Vagina (tissue), 2 donors: ENCODE measurements at places on chromosomes 1 and 21.
A peak's percentile ranks its signal among the peaks of the same experiment; 100 is the strongest.

DNA sequence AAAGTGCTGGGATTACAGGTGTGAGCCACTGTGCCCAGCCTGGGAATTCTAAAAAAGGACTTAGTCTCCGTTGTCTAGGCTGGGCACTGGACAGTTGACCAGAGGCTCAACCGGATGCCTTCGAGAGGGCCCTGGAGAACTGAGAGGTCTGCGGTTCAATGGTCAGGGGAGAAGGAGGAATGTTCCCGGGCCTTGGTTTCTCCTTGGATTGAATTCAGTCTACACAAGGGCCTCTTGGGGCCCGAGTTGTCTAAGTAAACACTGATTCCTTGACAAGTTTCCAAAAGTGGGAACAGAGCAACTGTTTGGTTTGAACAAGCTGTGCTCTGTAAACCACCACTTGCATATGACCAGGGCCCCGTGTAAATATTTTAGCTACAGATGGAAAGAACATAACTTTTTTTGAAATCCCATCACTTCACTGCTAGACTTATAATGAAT is 29.1 kb upstream of the CAPZB start:
- peak overlapping the region; percentile 73 for H3K27ac ChIP-seq
- no peaks in the 10 kb centered on the region for H3K27me3 ChIP-seq
- no peaks in the 10 kb centered on the region for H3K36me3 ChIP-seq
- no peak for DNase-seq

GRCh38 chr1:31170486-31170735 is 69.3 kb downstream of the NKAIN1 start:
- peaks cover 12% of the 10 kb centered on the region for H3K4me1 ChIP-seq
- peak overlapping the region; percentile 52 for H3K27ac ChIP-seq
- H3K27me3 ChIP-seq = no peaks in the 10 kb centered on the region
- H3K36me3 ChIP-seq = no peaks in the 10 kb centered on the region
- no peak overlapping the region for H3K4me3 ChIP-seq
- DNase-seq = no peak

GRCh38 chr21:33362044-33362555 is 37.3 kb downstream of the IFNAR1 start:
- peak overlapping the region; percentile 0 for H3K4me3 ChIP-seq
- no peaks in the 10 kb centered on the region for H3K36me3 ChIP-seq
- no peak overlapping the region for H3K27ac ChIP-seq
- peaks cover 23% of the 10 kb centered on the region for H3K4me1 ChIP-seq
- no peak for DNase-seq
- no peaks in the 10 kb centered on the region for H3K27me3 ChIP-seq

DNA sequence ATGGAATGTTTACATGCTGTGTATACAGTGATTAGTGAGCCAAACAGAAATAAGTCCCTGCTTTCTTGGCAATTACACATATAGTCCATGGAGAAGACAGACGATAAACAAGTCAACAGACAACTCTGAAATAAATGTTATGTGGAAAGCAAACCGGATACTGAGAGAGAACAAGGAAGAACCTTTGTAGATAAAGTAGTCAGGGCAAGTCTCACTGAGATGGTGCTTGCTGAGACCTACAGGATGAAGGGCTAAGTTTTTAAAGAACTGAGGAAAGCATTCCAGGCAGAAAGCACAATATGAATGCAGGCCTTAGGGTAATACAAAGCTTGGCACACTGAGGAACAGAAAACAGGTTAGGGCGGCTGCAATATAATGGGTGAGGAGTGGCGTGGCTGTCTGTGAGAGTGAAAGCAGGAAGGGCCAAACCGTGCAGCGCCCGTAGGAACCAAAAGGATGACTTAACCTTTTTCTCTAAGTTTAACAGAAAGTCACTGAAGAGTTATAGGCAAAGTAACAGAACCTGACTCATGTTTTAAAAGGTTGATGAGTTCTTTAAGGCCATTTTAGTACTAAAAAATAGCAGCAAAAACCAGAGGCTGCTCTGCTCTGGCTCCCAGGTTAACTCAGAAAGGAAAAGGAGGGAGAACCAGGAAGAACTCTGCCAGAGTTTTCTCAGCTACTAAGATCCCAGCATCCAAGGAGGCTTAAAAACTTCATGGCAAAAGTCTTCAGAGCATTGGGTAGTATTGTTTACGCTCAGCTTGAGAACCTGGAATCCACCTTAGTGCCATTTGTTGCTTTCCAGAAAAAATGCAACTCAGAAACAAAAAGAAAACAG is 8.7 kb upstream of the TTF2 start:
- DNase-seq = no peak
- no peaks in the 10 kb centered on the region for H3K36me3 ChIP-seq
- H3K4me1 ChIP-seq = peaks cover 13% of the 10 kb centered on the region
- H3K27ac ChIP-seq = peak overlapping the region; percentile 61
- H3K4me3 ChIP-seq = peak overlapping the region; percentile 20
- no peaks in the 10 kb centered on the region for H3K27me3 ChIP-seq

- no peak overlapping the region for H3K4me3 ChIP-seq
- DNase-seq = no peak
- H3K27ac ChIP-seq = no peak overlapping the region
- no peaks in the 10 kb centered on the region for H3K36me3 ChIP-seq
These were observed 100.4 kb downstream of the KCNJ6 start for GRCh38 chr21:37815893-37816292.

DNA sequence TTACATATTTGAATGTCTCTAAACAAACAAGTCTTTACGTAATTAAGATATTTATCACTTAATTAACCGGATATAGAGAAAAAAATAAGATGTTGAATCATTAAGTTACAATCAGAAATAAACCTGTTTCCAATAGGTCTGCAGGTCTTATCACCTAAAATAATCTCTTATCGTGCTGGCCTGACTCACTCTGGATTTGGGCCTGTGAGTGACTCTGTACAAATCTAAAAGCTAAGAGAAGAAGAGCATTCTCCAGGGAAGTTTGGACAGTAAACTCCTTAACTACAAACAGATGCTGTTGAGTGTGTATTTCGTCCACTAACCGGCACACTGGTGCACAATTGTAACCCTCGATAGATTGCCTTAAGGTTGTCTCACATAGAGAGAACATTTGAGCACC is 25.3 kb downstream of the CEP104 start:
- H3K27me3 ChIP-seq = no peaks in the 10 kb centered on the region
- no peak overlapping the region for H3K4me3 ChIP-seq
- no peak for DNase-seq
- H3K36me3 ChIP-seq = no peaks in the 10 kb centered on the region

DNA sequence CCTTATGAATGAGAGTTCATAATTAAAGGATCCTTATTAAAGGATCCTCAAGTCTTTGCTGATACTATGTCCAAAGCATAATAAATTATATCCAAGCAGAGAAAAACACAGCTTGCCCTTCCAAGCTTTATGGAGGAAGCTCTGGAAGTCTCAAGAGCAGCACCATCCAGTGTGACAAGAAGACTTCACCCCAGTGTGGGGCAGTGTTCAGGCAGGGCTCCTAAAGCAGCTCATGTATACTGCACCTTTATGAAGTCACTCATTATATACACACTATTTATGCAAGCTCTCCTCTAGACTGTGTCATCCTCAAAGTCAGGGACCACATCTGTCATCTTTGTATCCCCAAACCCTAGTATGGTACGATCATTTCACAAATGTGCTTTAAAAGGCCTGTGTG is 11.9 kb upstream of the CCN1 start:
- DNase-seq = no peak
- peaks cover 17% of the 10 kb centered on the region for H3K4me1 ChIP-seq
- no peak overlapping the region for H3K4me3 ChIP-seq
- H3K27ac ChIP-seq = peak overlapping the region; percentile 72

GRCh38 chr21:28455253-28455600 is 537.5 kb downstream of the LTN1 start:
- peaks cover 6% of the 10 kb centered on the region for H3K4me1 ChIP-seq
- no peak overlapping the region for H3K4me3 ChIP-seq
- no peak for DNase-seq

DNA sequence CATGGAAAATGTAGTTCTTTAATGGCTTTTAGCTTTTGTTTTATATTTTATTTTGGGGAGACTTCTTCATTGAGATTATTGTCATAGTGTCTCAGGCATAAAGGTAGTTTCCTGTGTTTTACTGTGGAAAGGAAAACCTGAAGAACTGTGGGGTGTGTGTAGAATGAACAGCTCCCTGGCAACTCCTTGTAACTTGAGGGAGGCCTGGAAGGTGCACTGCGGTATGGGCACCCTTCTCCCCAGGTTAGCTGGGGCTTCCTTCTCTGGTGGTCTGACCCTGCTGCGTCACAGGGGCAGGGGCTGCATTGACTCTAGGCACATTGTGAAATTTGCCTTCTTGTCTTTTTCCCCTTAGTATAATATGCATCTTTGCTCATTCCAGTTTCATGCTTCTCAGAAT is 1.7 kb downstream of the ATP1B1 start:
- H3K36me3 ChIP-seq = no peaks in the 10 kb centered on the region
- H3K4me3 ChIP-seq = peak overlapping the region; percentile 63
- H3K27me3 ChIP-seq = no peaks in the 10 kb centered on the region
- H3K4me1 ChIP-seq = peaks cover 13% of the 10 kb centered on the region
- DNase-seq = no peak
- H3K27ac ChIP-seq = peak overlapping the region; percentile 20

GRCh38 chr1:1956101-1956500 is 37.0 kb upstream of the TMEM52 start:
- H3K4me1 ChIP-seq = peaks cover 9% of the 10 kb centered on the region
- H3K27me3 ChIP-seq = no peaks in the 10 kb centered on the region
- no peak for DNase-seq
- H3K27ac ChIP-seq = no peak overlapping the region

- no peak for DNase-seq
- no peaks in the 10 kb centered on the region for H3K4me1 ChIP-seq
- H3K36me3 ChIP-seq = no peaks in the 10 kb centered on the region
- no peak overlapping the region for H3K4me3 ChIP-seq
These were observed 289.2 kb downstream of the GRIK1 start for GRCh38 chr21:29650523-29651022.

- H3K27ac ChIP-seq = no peak overlapping the region
- no peaks in the 10 kb centered on the region for H3K36me3 ChIP-seq
- H3K4me3 ChIP-seq = no peak overlapping the region
- H3K27me3 ChIP-seq = no peaks in the 10 kb centered on the region
- H3K4me1 ChIP-seq = peaks cover 7% of the 10 kb centered on the region
These were observed 117.9 kb downstream of the DMRTB1 start for GRCh38 chr1:53576866-53577760.

- no peaks in the 10 kb centered on the region for H3K36me3 ChIP-seq
- no peak for DNase-seq
- H3K27ac ChIP-seq = no peak overlapping the region
These were observed 10.1 kb downstream of the RBP7 start for GRCh38 chr1:10007169-10007568.

- H3K27ac ChIP-seq = no peak overlapping the region
- H3K4me1 ChIP-seq = peaks cover 7% of the 10 kb centered on the region
- H3K4me3 ChIP-seq = no peak overlapping the region
These were observed 43.7 kb upstream of the CDC42BPA start for GRCh38 chr1:227362039-227362438.

DNA sequence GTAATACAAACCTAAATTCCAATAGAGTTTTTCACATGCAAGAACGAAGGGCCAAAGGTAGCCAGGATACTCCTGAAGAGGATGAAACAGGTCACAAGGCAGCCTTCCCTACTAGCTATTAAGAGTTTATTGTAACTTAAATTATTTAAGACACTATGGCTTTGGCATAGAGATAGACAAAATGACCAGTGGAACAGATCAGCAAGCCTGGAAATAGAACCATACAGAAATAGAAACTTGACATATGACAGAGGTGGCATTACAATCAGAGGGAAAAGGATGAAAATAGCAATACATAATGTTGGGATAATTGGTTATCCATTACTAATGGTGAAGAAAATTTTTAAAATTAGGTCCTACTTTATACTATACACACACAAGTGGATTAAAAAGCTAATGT is 16.5 kb downstream of the GFI1 start:
- no peak overlapping the region for H3K27ac ChIP-seq
- H3K36me3 ChIP-seq = no peaks in the 10 kb centered on the region

DNA sequence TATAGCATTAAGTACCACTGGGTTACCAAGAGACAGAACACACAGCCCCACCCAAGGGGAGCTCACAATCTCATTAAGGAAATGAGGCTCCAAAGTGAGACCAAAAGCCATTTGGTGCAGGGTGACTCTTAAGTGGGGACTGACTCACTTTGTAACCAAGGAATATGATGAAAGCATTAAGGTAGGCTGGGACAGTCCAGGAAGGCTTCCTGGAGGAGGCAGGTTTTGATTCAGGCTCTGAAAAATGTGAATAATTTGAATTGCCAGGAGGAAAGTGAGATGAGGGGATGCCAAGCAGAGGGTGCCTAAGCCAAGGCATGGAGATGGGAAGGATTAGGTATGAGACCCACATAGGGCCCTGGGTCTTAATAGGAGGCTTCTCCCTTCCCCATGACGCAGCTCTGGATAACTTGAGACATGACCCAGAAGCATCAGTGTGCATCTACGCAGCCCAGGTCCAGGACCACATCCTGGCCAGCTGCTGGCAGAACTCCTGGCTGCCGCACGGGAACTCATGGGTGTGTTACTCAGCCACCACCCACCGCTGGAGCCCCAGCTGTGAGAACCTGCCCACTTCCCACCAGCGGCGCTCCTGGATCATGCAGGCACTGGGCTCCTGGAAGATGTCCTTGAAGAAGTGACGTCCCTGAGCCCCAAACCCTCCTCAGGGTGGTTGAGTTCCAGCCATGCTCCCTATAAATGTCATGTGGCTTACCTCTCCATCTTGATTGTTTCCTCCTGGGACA is 5.9 kb upstream of the TTC4 start:
- H3K4me3 ChIP-seq = no peak overlapping the region
- DNase-seq = no peak
- no peaks in the 10 kb centered on the region for H3K27me3 ChIP-seq

DNA sequence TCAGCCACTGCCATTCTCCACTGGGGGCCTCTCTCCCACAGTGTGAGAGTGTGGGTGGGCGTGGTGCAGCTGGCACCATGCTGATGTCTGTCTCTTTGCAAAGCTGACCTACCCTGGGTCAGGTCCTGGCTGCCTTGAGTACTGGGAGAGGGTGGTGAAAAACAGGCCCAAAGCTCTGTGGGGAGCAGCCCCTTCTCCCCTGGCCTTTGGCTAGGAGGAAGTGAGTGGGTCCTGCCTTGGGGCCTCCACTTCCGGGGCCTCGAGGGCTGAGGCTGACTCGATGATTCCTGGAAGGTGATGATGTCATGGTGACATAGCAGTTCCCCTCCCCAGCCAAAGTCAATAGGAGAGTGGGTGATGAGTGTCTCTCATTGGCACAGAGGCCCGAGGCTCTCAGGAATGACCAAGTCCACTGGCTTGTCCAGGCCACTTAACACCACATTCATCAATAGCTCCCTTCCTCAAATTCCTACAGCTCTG is 53.0 kb downstream of the IER5 start:
- no peak for DNase-seq
- peak overlapping the region; percentile 78 for H3K27ac ChIP-seq
- H3K4me3 ChIP-seq = no peak overlapping the region
- peaks cover 34% of the 10 kb centered on the region for H3K4me1 ChIP-seq

GRCh38 chr1:109316506-109316905 is 9.7 kb upstream of the MYBPHL start:
- no peak overlapping the region for H3K4me3 ChIP-seq
- H3K27ac ChIP-seq = no peak overlapping the region
- H3K36me3 ChIP-seq = no peaks in the 10 kb centered on the region
- no peaks in the 10 kb centered on the region for H3K27me3 ChIP-seq
- H3K4me1 ChIP-seq = no peaks in the 10 kb centered on the region
